ENCODE measurements at places on chromosomes 3 and 15.

GRCh38 chr3:61053781-61054496 lies 197.3 kb downstream of the FHIT start:
- no peak for DNase-seq

GRCh38 chr3:34357461-34357860 lies 559.0 kb downstream of the PDCD6IP start:
- DNase-seq = no peak

DNA sequence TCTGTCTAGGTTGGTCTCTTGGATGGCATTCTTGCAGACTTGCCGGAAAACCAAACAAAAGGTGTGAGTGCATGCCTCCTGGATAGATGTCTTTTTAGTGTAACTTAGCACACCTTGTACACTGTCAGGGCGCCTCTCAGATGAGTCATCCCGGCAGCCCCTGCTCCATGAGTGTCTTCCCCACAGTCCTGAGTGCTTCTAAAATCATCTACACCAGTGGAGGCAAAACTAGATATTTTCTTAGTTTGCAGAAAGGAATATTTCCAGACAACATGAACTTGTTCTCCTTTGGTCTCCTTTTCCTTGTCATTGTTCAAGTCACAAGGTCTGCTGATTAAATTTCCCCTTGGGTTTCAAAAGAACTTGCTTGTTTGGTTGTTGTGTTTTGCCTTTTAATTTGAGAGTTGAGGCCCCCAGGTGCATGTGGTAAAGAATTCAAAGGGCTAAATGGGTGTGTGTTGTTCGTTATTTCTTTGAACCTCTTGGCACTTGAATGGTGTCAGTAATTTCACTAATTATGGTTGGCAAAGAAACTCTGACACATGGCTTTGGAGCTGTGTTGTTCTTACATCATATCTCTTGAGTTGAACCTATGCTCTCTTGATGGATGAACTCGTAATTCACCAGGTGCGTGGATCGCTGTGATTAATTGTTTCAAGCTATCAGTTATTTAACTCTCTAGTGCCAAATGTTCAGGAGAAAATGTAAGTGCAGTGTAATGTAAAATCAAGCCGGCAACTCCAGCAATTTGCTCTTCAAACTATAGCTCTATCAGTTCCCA lies 98.2 kb downstream of the IGF1R start:
- DNase-seq = no peak

DNA sequence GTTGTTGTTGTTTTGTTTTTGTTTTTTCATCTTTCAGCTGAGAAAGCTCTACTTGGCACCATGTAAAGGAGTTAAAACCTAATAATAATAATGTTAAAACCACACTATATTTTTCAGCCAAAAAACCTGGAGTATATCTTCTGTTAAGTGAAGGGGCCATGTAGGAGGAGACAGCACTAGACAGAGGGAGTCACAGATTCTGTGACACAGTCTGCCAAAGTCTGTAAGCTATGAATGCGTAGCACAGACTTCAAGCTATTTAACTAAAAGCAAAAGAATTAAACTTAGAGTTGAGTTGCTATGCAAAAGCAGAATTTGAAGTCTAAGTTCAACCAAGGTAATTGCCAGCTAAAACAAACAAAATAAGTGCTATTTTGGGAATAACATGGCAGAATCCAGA lies 296.0 kb upstream of the COL8A1 start:
- no peak for DNase-seq

DNA sequence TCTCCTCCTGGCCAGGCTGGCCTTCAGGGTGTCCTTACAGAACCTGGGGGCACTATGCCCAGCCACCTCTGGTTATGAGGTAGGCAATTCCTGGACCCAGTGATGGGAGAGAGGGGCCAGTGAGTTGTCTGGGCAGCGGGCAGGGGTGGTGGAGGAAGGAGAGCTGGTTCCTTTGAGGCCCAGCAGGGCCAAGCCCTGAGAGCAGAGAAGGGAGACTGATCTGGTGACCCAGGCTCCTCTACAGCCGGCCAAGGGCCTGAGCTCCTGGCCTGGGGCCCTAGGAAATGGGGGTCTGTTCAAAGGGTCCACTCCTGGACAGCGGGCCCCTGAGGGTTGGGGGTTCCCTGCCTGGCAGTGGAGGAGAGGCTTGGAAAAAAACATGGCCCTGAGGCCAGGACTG lies 7.9 kb downstream of the SLC38A3 start:
- no peak for DNase-seq

- no peak for DNase-seq
Measured at GRCh38 chr3:135629701-135630408, 335.7 kb upstream of the PPP2R3A start.

DNA sequence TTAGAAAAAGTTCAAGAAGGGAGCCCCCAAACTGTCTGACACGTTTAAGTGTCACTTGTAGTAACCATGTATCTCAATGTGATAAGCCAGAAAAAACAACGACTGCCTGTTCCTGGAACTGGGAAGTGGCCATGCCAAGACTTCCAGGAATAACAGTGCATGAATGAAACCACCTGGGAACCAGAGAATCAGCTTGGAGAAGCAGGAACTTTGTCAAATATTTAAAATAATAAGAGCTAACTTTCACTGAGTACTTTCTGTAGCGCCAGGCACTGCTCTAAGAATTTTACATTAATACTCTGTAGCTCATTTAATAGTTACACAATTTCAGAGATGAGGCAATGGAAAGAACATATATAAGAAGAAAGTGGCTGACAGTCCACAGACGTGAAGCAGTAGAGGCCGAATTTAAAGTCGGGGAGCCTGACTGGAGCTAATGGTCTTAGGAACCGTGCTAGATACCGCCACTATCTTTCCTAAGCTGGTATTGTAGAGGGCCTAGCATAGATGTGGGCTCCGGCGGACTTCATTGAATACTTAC lies 876 bp downstream of the PLSCR1 start:
- DNase-seq = peak; percentile 59

DNA sequence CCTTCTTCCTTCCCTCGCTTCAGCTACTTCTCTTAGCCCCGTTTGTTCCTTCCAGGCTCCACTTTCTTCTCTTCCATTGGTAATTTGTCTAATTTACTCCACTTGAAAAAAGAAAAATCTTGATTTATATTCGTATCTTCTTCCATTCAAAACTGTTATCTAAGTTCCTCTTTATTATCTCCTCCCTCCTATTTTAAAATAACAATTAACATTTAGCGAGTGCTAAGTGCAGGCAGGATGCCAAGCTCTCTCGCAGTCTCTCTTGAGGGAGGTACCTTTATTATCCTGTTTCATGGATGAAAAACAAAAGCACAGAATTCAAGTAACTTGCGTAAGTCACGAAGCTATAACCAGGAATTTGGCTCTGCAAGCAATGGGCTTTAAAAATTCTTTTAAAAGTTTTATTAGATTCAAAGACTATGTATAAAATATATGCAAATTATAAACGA lies 418.9 kb upstream of the NAALADL2 start:
- peak; percentile 63 for DNase-seq

All from hematopoietic multipotent progenitor cell treated with erythropoietin and hydrocortisone succinate and interleukin-3 and kit ligand, for 6 days (in vitro differentiated cells).